ENCODE measurements at places on chromosomes 7 and 10.

- H3K27ac ChIP-seq: peak overlapping the region; percentile 16
- H3K36me3 ChIP-seq: no peaks in the 10 kb centered on the region
- no peak overlapping the region for H3K4me3 ChIP-seq
- H3K27me3 ChIP-seq: no peaks in the 10 kb centered on the region
These were observed 21.0 kb downstream of the PIP4K2A start for GRCh38 chr10:22693371-22693784.

GRCh38 chr10:89644691-89644966 lies 413 bp downstream of the PANK1 start:
- H3K4me3 ChIP-seq: peak overlapping the region; percentile 77
- H3K4me1 ChIP-seq: peaks cover 16% of the 10 kb centered on the region
- H3K27ac ChIP-seq: no peak overlapping the region
- DNase-seq: no peak
- H3K36me3 ChIP-seq: no peaks in the 10 kb centered on the region
- H3K27me3 ChIP-seq: no peaks in the 10 kb centered on the region

- H3K27ac ChIP-seq: no peak overlapping the region
- H3K27me3 ChIP-seq: no peaks in the 10 kb centered on the region
- H3K4me3 ChIP-seq: no peak overlapping the region
- H3K4me1 ChIP-seq: no peaks in the 10 kb centered on the region
- H3K36me3 ChIP-seq: no peaks in the 10 kb centered on the region
These were observed 542.7 kb downstream of the LRMDA start for GRCh38 chr10:75974080-75974479.

DNA sequence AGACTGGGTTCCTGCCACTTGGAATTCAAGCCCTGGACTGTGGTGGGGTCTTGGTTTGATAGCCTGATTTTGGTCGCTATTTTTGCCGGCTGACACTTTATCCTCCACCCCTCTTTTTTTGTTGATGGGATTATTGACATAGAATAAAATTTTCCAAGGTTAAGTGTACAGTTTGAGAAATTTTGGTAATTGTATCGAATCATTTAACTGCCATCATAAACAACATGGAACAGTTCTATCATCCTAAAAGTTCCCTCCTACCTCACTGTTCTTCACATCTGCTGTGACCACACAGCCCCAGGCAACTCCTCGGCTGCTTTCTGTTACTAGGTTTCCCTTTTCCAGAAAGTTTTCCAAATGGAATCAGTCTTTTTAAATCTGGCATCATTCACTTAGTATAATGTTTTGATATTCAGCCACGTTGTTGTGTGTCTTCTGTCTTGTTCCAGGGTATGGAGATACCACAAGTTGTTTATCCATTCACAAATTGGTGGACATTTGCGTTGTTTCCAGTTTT lies 50.6 kb upstream of the STEAP1B start:
- no peak overlapping the region for H3K27ac ChIP-seq
- peaks cover 52% of the 10 kb centered on the region for H3K27me3 ChIP-seq
- peaks cover 12% of the 10 kb centered on the region for H3K4me1 ChIP-seq
- DNase-seq: no peak
- no peak overlapping the region for H3K4me3 ChIP-seq

DNA sequence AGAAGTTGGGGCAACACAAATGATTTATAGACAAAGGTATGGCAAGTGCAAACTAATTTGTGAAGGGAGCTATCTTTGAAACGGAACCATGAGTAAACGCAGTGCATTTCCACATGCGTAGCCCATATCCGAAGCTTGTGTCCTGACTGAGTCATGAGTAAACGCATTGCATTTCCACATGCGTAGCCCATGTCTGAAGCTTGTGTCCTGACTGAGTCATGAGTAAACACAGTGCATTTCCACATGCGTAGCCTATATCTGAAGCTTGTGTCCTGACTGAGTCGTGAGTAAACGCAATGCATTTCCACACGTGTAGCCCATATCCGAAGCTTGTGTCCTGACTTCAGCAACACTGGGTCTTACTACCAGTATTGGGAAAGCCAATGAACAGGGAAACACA lies 95.0 kb downstream of the CELF2 start:
- H3K4me1 ChIP-seq: peaks cover 7% of the 10 kb centered on the region
- no peak for DNase-seq
- H3K27me3 ChIP-seq: no peaks in the 10 kb centered on the region
- no peak overlapping the region for H3K4me3 ChIP-seq
- no peaks in the 10 kb centered on the region for H3K36me3 ChIP-seq

DNA sequence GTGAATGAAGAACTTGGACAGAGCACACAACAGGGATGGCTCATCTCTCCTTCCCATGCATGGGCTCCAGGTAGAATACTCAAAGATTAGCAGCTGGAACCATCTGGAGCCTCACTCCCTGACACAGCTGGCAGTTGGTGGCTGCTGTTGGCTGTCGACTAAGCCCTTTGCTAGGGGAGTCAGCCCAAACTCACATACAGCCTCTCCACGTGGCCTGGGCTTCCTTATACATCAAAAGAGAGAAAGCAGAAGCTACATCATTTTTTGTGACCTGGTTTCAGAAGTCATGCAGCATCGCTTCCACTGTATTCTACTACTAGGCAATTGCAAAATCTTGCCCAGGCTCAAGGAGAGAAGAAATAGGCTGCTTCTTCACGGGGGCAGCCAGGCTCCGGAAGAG lies 24.4 kb downstream of the ASNS start:
- DNase-seq: no peak
- peaks cover 8% of the 10 kb centered on the region for H3K36me3 ChIP-seq
- no peaks in the 10 kb centered on the region for H3K27me3 ChIP-seq
- H3K4me3 ChIP-seq: no peak overlapping the region

DNA sequence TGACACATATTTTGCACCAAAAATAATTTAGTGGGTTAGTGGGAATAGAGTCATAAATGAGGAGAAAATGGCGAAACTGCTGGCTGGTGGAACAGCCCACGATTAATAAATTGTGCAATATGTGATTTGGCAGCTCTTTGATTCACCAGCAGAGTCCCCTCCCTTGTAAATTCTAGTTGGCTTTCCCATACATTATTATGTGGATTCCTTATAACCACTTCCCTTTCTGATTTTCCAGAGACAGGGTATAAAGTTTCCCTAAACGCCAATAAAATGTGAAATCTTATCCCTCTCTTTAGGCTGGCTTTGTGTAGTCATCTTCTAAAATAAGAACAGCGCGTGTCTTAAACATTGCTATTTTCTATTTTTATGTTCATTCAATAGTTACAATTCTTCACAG lies 149.4 kb upstream of the FERD3L start:
- no peak overlapping the region for H3K4me3 ChIP-seq
- no peaks in the 10 kb centered on the region for H3K4me1 ChIP-seq
- no peaks in the 10 kb centered on the region for H3K36me3 ChIP-seq
- no peak overlapping the region for H3K27ac ChIP-seq
- no peaks in the 10 kb centered on the region for H3K27me3 ChIP-seq

- H3K27me3 ChIP-seq: no peaks in the 10 kb centered on the region
- H3K27ac ChIP-seq: no peak overlapping the region
- peaks cover 5% of the 10 kb centered on the region for H3K4me1 ChIP-seq
- no peaks in the 10 kb centered on the region for H3K36me3 ChIP-seq
These were observed 7.3 kb upstream of the LIPA start for GRCh38 chr10:89258881-89259280.

Data from CD4-positive, alpha-beta T cell (primary cell).